ENCODE measurements at places on chromosomes 6 and 20.

GRCh38 chr6:52663120-52663935 is 7.6 kb upstream of the TMEM14A start:
- DNase-seq, result peak; percentile 23

DNA sequence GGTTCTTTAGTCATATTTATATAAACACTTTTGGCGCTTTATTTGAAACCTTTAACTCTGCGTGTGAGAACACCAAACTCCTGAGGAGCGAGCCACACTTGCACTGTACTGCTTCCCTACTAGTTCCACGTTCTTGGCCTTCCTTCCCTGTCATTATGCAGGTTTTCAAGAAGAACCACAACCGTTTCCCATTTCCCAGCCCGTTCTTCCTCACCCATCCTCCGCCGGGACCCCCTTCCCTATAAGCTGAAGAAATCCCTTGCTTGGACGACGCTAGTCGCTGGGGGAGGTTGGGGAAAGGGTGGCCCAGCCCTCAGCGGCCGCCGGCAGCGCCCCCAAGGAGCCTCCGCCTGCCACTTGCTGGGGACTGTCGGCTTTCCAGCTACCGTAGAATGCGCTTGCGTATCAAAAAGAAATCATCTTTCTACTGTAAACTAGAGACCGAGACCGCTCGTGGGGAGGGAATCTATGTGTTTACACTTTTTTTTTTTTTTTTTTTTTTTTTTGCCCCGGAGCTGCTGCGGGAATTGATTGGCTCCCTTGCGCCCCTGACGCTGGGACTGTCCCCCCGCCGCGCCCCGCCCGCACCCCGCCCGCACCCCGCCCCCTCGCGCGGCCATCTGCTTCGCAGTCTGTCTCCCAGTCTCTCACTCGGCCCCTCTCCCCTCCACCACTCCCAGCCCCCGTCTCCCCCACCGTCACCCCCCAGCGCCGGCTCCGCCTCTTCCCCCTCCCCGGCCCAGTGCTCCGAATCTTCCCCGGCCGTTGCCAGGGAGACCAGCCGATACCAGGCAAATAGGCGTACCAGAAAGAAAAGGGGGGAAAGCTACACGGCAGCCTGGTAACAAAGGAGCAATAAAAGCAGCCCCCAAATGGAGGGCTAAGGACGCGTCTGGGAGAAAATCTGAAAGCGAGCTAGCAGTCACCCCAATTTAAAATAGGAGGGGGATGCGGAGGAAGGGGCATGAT is 2.3 kb upstream of the MARCKS start:
- peak; percentile 55 for DNase-seq

GRCh38 chr6:135600931-135601330 is 103.4 kb upstream of the AHI1 start:
- DNase-seq, result no peak

DNA sequence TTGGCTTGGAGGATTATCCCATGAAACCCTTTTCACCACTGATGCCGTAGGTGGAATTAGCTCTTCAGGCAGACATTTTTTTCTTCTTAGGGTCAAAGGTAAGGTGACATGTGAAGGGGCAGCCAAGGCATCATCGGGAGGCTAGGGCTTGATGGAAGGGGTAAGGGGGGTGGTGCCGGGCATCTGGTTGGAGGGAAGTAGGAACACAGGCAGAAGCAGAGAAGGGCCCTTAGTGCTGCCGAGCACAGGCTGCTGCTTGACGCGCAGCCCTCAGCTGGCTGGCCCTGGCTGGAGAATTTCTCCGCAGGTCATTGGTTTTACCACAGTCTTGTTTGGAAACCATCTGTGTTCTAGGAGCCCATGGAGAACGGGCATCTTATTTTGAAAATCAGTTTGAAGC is 54.7 kb downstream of the TRAF3IP2 start:
- no peak for DNase-seq

- DNase-seq, result no peak
Measured at GRCh38 chr6:71745525-71745924, 140.8 kb upstream of the RIMS1 start.

DNA sequence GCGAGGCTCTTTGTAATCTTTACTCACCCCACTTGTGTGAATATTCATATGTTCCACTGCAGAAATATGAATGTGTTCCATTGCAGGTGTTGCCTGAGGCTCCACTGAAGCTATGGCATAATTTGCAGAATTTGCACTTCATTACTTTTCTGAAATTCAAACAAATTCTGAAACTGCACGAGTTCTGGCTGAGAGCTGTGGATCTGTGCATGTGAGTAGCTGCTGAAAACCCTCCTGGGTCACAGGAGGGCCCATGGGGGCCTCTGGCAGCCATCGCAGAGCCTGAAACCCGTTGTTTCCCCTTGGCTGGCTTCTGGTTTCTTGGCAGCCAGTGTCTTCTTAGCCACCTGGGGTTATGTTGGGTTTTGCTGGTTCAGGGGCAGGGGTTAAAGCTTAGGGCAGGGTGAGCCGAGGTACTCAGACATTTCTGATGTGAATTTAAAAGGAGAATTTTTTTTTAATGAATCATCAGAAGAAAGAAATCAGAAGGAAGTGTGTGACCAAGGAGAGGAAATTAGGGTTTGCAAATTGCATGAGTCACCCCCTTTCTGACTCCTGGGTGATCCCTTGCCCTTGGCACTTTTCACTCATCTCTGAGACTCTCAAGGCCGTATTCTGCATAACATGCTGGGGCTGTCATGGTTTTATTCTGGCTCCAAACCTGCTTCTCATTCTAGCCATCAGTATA is 40.6 kb downstream of the TOX2 start:
- DNase-seq, result no peak

- DNase-seq, result no peak
Measured at GRCh38 chr20:875115-875514, 41.0 kb downstream of the ANGPT4 start.

GRCh38 chr20:39016041-39016440 is 53.9 kb downstream of the DHX35 start:
- no peak for DNase-seq

Measured in caudate nucleus (tissue), 63 donors.